ENCODE measurements at places on chromosomes 5 and 9.

DNA sequence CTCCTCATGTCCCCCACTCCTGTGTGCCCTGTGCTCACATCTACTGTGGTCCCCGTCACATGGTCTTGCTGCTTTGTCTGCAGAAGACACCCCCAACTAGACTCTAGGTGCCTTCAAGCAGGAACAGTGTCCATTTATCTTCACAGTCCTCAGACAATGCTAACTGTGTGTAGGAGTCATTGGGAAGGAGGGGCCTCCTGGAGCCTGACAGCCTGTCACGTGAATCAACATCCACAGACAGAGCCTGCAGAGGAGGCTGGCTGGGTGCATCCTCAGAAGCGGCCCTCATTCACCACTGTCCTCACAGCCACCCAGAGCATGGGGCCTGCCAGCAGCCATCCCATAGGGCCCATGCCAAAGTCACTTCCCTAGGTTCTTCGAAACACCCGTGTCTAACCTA lies 98.7 kb downstream of the MED10 start:
- no peak for DNase-seq

GRCh38 chr9:129722913-129723312 lies 29.9 kb downstream of the PTGES start:
- no peak for DNase-seq

- DNase-seq: no peak
Measured at GRCh38 chr5:96079962-96080361, 118.3 kb upstream of the ELL2 start.

DNA sequence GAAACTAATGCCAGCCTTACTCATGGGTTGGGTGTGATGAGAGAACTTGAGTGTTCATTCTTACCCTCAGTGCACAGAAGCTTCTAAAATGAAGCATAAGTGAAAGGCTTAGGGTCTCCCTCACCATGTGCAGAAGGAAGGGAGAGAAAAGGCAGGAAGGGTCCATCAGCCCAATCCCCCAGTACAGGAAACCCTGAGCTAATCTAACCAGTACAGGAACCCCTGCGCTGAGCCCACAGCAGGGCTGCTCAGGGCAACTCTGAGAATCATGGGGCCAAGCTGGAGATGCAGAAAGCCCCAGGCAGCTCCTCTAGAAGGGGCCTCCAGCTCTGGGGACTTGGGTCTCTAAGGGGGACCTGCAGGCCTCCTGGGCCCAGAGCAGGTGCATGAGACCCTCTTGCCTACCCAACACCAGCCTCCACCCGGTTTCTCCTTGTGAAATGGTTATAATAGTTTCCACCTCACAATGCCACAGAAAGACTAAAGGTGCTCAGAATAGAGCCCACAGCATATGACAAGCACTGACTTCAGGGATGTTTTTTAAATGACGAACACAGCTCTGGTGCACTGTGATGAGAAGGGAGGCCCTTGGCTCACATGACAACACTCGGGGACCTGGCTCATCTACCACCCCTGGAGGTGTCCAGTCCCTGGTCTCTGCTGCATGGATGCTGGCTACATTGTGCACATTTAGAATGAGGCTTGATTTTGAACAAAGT lies 190.1 kb downstream of the ACTL7B start:
- no peak for DNase-seq

DNA sequence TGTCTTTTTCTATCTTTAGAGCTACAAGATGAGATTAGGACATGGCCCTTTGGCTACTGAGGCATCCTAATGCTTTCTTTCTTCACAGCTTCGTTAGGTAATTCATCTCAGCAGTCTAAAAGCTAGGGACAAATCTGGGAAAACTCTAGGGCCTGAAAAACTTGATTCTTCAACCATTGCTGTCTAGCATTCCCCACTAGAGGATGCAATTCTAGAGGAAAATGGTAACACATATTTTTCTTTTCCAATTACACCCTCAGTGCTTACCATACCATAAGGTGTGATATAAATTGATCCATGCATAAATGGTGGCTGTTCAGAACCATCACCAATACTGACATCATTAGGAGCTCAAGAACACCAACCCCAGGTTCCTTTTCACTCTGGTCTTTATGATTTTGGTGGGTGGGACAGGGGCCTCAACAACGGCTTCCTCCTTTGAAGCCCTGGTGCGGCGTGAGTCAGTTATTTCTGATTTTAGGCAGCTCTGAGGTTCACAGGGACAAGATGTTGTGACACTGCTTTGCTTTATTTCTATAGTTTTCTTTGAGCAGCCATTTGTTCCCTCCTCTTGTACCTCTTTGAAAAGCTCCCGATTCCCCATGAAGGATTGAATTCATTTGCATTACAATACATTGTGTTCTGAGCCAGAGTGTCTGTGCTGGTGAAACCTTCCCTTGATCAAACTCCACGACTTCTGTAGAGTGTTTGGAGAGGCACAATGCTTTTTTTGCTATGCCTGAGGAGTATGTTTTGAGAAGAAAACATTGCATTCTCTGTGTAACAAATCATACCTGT lies 526.0 kb upstream of the TRPC7 start:
- no peak for DNase-seq

DNA sequence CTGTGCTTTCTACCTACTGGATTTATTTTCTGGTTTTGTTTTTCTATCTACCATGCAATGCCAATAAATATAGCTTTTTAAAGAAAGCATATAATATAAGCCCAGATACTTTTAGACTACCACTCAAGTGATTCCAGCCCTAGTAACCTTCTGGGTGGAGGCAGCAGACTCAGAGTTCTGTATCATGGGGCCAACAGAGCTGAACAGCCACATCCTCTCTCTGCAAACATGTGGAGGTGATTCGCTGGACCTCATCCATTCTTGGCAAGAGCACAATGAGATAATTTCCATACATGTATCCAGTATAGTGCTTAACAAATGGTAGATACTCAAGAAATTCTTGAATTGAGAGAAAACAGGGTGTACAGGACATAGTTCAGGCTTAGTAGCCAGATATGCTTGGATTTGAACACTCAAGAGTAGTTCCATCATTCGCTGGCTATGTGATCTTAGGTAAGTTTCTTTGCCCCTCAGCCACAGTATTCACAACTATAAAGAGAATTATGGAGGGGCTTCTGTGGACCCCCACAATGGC lies 124.5 kb downstream of the ASTN2 start:
- DNase-seq: no peak

GRCh38 chr5:143215690-143216089 lies 187.8 kb downstream of the NR3C1 start:
- DNase-seq: no peak

- no peak for DNase-seq
Measured at GRCh38 chr5:133831491-133832224, 136.8 kb downstream of the C5orf15 start.

- no peak for DNase-seq
Measured at GRCh38 chr9:18017136-18017535, 438.3 kb downstream of the SH3GL2 start.

- no peak for DNase-seq
Measured at GRCh38 chr5:66807743-66808142, 211.6 kb downstream of the MAST4 start.

- no peak for DNase-seq
Measured at GRCh38 chr5:147175516-147176097, 59.2 kb upstream of the STK32A start.

DNA sequence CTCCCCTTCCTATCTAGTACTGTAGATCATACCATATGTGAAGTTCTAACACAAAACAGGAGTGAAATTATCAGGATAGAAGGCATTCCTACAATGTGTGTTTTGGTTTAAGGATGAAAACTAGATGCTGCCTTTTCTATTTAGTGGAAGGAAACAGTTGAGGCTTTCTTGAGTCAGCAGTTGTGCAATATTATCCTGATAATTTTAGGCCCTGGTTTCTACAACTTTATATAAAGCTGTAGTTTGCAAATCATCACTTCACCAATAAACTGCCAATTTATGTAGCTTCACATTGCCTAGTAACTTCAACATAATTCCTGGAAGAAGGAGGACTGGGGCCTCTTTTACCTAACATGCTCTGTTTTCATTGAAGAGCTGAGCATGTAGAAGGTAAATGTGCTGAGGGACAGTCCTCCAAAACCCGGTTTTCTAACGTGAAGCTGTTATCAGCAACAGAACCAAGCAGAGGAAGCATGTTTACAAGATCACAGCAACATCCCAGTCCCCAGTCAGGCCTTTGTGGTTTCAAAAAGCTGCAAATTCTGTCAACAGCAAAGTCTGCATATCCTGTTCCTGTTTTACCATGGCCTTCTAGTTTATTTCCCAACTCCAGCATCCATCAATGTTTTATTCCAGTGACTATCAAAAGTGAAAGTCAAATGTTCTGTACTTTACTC lies 513.4 kb upstream of the MEF2C start:
- DNase-seq: no peak

DNA sequence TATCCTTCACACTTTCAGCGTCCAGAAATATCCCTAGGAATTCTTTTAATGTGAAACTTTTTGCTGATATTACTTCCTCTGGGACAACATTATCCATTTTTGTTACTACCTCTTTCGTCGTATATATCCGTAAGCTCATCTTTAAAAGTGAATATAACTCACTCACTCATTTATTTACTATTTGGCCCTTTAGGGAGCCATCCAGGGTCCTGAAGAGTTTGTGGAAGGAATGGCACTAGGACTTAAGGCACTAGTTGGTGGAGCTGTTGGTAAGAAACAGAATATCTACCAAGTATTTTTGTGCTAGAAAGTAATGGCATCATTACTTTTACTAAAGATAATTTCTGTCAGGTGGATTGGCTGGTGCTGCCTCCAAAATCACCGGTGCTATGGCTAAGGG lies 192.7 kb downstream of the VPS13A start:
- no peak for DNase-seq

DNA sequence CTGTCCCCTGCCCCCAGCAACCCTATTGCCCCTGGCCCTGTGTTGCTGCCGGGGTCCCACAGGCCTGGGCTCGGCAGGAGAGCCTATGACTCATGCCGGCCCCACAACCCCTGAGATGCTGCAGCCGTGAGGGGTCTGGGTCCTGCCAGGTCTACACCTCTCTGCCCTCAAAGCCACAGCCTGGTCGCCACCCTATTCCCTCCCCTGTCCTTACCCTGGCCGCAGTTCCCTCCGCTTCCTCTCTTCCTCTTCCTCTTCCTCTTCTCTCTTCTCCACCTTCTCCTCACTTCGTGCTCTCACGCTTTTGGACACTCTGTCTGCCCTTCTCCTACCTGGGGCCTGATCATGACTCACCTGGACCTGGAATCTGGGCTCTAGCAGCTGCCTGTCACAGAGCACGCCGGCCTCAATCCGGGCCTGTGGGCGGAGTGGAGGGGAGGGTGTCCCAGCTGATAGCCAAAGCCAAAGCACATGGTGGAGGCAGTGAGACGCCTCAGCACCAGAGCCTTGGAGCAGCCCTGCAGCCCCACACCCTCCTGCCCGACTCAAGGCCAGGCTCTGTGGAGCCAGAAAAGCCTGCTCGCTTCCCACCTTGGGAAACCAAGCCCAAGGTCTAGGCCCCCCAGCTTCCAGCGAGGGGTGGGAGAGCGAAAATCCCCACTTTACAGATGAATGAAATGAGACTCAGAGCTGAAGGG lies 26.8 kb upstream of the CSF1R start:
- DNase-seq: no peak

- DNase-seq: no peak
Measured at GRCh38 chr9:127334725-127335124, 62.2 kb upstream of the SLC2A8 start.

DNA sequence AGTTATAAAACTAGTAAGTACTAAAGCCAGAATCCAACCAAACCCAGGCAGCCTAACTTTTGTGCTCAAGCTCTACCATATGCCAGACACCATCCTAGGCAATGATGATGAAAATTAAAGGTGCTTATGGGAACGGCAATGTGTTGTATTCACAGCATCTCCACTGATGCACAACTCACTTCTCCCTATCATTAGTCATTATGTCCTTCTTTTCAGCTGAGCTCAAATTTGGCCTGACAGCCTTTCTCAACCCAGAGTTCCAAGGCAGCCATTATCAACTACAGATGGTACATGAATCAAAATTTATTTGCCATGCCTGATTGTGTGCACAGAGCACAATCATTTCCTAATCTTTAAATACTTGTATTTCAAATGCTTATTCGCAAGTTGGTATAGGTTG lies 121.6 kb upstream of the TNPO1 start:
- DNase-seq: no peak

GRCh38 chr5:78738104-78738503 lies 89.5 kb upstream of the LHFPL2 start:
- no peak for DNase-seq

DNA sequence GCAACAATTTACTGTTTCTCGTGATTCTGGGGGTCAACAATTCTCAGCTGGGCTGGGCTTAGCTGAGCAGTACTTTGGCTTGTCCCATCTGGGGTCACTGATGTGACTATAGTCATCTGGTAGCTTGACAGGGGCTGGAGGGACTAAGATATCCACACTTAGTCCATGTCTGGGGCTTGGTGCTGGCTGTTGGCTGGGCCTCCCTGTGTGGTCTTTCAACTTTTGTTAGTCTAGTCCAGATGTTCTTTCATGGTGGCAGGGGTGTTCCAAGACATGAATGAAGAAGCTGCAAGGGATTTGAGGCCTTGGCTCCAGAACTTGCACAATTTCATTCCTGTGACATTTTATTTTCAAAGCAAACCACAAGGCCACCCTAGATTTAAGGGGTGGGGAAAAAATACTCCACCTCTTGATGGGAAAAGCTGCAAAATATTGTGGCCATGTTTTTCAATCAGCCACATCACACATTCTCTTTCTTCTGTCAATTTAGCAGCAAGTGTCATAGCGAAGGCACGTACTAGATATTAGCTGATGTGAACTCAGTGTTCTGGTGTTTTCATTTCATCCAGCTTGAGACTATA lies 59.2 kb downstream of the TSSK1B start:
- DNase-seq: no peak

- no peak for DNase-seq
Measured at GRCh38 chr9:124291801-124292396, 34.1 kb downstream of the NEK6 start.

- DNase-seq: peak; percentile 63
Measured at GRCh38 chr9:131407717-131408195, 13.9 kb downstream of the PRRC2B start.

GRCh38 chr5:177959315-177959714 lies 36.7 kb downstream of the PROP1 start:
- DNase-seq: no peak

- no peak for DNase-seq
Measured at GRCh38 chr5:96110300-96110699, 148.6 kb upstream of the ELL2 start.

DNA sequence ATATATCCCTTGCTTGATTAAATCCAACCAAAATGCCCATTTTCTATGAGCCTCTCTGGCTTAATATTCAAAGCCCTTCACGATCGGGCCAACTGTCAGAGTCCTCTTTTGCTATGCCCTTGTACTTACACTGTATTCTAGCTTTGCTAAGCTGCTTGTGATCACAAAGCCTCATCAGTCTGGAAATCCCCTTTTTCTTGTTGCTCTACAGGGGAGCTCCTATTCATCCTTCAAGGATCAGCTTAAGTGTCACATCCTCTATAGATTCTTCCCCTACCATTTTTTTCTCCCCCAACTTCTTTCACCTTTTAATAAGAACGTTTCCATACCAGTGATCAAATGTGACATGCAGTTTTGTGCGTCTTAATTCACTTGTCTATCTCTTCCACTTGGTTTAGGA lies 450.4 kb upstream of the CHD1 start:
- DNase-seq: no peak

- DNase-seq: no peak
Measured at GRCh38 chr5:174688441-174689354, 35.7 kb upstream of the MSX2 start.

- DNase-seq: no peak
Measured at GRCh38 chr5:102309586-102309985, 13.5 kb upstream of the SLCO4C1 start.

- DNase-seq: no peak
Measured at GRCh38 chr5:115888027-115888426, 46.3 kb downstream of the AP3S1 start.
